ENCODE measurements at places on chromosomes 12 and 14.

- DNase-seq, result no peak
Measured at GRCh38 chr12:57745485-57745881, 644 bp downstream of the TSPAN31 start.

GRCh38 chr14:24297190-24297964 is 2.2 kb downstream of the DHRS1 start:
- DNase-seq, result peak; percentile 27

GRCh38 chr12:85322715-85323114 is 42.7 kb downstream of the ALX1 start:
- DNase-seq, result no peak

GRCh38 chr12:3076730-3077571 is at the start of gene TSPAN9:
Gene TSPAN9 (plus strand): TSS chr12:3077379. CDS start chr12:3201194, 123,815 bp downstream.
- peak; percentile 70 for DNase-seq

- peak; percentile 68 for DNase-seq
Measured at GRCh38 chr12:24778486-24779304, 170.2 kb downstream of the BCAT1 start.

GRCh38 chr14:24943024-24943423 is 106.9 kb downstream of the STXBP6 start:
- DNase-seq, result no peak

DNA sequence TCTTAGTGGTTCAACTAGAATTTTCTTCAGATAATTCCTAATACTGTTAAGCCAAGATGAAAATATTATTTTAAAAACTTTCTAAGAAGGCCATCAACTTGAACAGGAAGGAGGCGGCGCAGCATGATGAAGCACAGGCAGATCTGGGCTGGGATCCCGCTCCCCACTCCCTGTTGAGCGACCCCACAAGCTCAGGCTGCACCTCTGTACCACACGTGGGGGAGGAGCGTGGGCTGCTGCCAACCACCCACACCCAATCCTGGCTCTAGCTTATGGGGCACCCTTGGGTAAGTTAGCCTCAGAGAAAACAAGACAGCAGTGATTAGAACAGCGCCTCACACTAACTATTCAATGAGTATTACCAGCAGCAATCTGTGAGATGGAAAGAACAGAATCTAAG is 6.0 kb downstream of the MTERF2 start:
- DNase-seq, result no peak

DNA sequence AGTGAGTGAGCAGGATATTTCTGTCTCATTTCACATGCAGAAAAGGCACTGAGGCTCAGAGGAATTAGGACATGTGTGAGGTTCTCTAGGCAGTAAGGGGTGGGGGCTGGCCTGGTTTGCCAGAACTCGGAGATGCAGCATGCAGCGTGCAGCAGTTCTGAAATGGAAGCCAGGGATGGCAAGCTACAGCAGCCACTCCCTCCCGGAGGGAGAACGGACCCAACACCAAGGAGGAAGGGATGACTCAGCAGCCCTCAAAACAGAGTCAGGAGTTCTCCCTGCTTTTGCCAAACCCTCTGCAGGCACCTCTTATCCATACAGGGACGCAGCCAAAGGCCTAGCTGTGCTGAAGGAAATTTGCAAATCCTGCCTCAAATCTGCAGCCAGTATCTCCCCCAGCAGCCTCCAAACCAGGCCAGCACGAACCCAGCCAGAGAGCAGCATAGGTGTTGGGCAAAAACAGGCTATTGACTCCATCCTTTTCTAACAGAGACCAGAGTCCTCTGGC is 10.3 kb upstream of the SERPINA3 start:
- DNase-seq, result no peak

GRCh38 chr12:68349220-68349621 is 17.1 kb upstream of the MDM1 start:
- no peak for DNase-seq

GRCh38 chr12:113874999-113875561 is 91.0 kb downstream of the RBM19 start:
- no peak for DNase-seq

GRCh38 chr14:61128382-61129167 is 147.5 kb downstream of the SLC38A6 start:
- no peak for DNase-seq

- DNase-seq, result no peak
Measured at GRCh38 chr12:27571463-27571862, 47.5 kb downstream of the PPFIBP1 start.

DNA sequence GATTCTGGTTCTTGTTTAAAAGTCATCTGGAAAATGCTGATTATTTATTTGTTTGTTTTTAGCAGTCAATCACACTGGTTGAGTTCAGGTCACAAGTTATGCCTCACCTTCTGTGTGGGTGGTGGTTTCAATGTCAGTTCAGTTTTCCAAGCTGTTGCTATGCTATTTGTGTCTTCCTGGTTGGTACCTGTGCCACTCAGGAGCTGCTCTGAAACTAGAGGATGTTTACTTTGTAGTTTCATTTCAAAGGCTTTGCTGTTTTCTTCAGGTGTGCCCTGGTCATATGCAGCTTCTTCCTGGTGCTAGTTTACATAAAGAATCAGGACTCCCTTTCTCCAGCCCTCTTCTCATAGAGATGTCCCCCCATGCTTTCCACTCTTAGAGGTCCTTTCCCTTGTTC is 75.7 kb upstream of the PPP4R3A start:
- no peak for DNase-seq

DNA sequence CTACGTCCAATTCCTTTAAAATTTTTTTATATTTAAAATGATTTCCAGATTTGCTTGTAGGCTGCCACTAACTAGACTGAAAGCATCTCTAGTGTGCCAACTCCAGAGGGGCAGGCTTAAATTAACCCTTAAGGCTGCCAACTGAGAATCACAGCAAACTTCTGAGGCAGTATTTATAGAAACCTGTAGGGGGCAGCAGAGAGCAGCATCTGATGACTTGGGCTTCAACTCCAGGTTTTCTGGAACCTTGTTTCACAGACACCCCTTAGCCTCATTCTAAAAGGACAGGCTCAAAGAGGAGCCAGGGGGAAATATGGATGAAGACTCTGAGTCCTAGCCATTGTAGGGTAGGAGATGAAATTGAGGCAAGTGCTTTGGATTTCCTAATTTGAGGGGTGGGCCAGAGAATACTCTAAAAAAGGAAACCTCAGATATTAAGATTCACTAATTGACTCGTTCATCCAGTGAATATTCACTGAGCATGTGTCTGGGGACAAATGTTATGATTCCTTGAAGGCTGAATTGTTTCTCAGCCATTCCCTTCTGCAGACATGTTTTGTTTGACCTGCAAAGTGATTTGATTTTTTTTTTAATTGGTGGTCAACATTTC is 63.3 kb upstream of the HSPB8 start:
- DNase-seq, result peak; percentile 55

DNA sequence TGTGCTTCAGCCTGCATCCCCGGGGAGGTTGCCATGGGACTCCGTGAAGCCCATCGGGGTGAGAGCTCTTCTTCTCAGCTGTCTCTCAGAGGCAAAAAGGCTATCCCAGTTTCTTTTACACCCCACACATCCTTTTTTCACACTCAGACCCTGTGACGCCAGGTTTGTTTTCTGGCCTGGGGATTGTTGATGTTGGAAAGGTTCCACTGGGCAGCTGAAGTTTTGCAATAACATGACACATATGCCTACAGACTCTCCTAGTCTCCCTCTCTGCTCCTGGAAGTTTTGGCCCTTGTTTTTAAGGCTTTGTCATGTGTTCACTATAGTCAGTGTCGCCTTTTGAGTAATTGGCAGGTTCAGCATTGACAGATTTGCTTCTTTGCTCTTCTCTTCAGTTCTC is 118.6 kb downstream of the SMOC1 start:
- no peak for DNase-seq

- no peak for DNase-seq
Measured at GRCh38 chr12:19799216-19799615, 359.9 kb downstream of the AEBP2 start.

- DNase-seq, result no peak
Measured at GRCh38 chr14:95465358-95465757, 51.1 kb downstream of the SYNE3 start.

DNA sequence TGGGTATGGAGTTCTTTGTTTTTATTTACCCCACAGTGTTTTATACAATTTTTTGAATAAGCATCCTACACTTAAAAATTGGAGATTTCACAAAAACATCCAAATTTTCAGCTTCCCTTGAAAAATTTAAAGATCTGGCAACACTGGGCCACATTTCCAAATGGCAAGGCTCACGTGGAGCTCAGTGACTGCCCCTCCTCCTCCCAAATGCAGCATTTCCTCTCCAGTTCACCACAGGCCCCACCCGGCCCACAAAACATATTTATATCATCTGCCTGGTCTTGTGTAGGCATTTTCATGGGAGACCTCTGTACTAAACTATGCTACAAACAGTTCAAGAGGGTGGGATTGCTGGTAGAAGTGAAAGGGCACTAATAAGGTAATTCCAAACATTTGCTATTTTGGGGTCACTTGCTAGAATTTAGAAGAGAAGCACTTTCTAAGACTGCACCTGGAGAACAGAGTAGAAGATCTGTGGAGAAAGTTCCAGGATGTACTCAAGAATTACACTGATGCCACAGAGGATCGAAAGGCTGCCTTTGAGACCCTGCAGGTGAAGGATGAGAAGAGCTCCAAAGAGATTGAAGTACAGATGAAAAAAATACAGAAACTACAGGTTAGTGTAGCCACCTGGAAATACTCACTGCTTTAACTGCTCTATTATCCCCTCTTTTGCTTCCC is 7.3 kb downstream of the FKBP11 start:
- no peak for DNase-seq

DNA sequence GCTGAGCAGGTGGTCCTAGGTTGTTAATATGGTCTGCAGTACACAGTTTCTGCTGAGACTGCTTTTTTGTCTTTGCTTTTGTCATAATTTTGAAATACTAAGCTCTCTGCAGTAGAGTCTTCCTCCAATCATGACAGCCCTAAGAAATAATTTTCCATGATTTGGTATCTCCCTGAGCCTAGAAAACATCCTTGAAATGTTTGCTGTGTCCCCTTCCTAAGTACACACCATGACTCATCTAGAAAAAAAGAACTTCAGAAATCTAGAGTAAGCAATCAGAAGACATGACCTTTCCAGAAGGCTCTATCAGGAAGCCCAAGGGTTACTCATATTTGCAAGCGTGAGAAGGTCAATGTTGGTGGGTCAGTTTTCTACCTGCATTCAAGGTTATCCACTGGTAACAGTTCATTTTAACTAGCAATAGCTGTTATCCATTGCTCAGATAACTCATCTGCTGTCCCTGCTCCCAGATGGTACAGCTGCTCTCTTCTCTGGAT is 16.4 kb downstream of the DAD1 start:
- DNase-seq, result peak; percentile 56

DNA sequence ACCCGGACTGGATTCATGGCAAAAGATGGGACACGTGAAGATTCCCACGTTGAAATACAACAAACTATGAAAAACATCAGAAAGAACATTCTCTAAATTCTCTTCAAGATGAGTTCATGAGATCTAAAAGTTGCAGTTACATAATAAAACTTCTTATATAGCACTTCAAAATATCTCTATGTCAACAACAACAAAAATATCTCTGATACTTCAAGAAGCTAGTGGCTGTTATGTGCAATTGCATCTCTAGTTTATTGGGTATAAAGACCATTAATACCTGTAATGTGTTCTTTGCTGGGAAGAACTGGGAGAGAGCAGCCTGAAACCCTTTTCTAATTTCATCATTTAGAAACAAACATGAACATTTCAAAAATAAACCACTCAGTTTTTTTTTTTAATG is 69.2 kb upstream of the RGS6 start:
- DNase-seq, result no peak

DNA sequence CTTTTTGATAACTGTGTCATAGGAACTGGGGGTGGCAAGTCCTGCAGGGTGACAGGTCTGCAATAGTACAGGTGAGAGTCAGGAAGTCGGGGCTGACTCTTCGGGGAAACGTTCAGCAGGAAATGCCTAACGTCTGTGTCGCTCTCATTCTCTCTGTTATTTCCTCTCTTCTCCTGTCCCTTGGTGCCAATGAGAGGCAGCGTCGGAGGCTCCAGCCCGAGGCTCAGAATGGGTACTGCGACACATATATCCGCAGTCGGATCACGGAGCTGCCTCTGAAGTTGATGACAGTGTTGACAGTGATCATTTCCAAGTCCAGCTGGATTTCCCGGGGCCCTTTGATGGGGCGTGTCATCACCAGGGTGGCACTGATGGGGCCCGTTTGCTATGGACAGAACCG is 2.7 kb upstream of the TC2N start:
- no peak for DNase-seq

GRCh38 chr14:60482743-60483142 is 3.1 kb downstream of the C14orf39 start:
- no peak for DNase-seq

DNA sequence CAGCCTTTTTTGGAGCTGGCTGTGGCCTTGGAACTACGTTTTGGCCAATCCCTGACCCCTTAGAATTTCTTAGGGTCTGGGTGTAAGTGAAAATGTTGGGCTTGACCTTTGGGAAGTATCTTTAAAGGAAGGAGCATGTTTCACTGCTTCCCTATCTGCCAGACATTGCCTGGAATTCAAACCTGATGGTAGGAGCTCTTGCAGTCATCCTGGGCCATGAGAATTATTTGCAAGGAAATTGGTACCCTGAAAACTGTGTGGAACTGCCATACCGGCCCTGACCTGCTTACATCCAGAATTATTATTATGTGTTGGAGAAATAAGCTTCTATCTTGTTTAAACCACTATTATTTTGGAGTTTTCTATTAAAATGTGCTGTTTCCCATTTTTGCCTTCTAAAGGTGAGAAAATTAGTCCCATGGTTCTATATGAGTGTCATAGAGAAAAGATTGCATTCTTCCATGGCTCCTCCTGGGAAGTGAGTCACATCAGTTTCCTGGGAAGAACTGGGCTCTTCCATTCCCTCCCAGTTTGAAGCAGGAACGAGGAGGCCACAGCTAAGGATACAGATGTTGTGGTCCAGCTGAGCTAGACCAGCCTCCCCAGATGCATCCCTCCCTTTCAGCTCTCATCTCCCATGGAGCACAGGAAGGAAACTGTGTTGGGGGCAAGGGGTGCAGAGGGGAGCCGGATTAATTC is 9.5 kb upstream of the PGF start:
- DNase-seq, result no peak

GRCh38 chr12:116347265-116347664 is 69.8 kb upstream of the MED13L start:
- no peak for DNase-seq

DNA sequence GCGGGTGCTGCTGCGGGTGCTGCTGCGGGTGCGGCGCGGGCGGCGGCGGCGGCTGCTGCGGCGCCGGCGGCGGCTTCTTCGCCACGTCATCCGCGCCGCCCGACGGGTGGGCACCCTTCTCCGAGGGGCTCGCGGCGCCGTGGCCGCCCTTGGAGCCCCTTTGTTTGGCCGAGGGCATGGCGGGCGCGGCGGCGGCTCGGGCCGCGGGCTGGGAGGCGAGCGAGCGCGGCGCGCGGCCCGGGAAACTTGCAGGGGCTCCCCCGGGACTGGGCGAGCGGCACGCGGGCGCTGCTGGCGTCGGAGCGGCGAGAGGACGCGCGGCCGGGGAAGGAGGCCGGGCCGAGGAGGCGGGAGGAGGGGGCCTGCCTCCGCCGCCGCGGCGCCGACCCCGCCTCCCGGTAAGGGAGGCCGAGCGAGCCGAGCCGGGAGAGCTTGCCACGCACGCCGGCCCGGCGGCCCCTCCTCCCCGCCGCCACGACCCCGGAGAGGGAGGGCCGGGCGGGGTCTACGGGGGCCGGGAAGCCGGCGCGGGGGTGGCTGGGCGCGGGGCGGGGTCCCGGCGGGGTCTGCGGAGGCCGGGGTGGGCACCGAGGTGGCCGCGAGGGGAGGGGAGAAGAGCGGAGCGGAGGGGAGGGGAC is at the start of gene CKAP4:
Gene CKAP4 (minus strand): TSS at position 347 of the 638 bp plus-strand sequence. CDS start 169 bp downstream, at position 178.
- DNase-seq, result peak; percentile 83

GRCh38 chr12:47725893-47726292 is 603 bp upstream of the ENDOU start:
- no peak for DNase-seq

GRCh38 chr14:60179431-60179869 is 14.3 kb upstream of the DHRS7 start:
- no peak for DNase-seq

GRCh38 chr12:1581973-1582708 is 12.2 kb downstream of the FBXL14 start:
- DNase-seq, result no peak
